Naive B cell (primary cell): ENCODE measurements at places on chromosomes 7 and 10. TPM values are rescaled to one million over a fixed set of nuclear protein-coding genes. Genes with fewer than 3 reads are reported as not detected.

Gene CLRN3
- not detected for polyA plus RNA-seq

Gene SPDYE11
- not detected for polyA plus RNA-seq

Gene GRK5
- 12.8 TPM for polyA plus RNA-seq

Gene CYP3A7
- not detected for polyA plus RNA-seq

Gene EBF3
- polyA plus RNA-seq = not detected

Gene MOGAT3
- not detected for polyA plus RNA-seq

Gene RALA
- 39.5 TPM for polyA plus RNA-seq

Gene DDC
- polyA plus RNA-seq = not detected

Gene NUTM2A
- polyA plus RNA-seq = not detected

Gene C10orf53
- not detected for polyA plus RNA-seq

Gene HDAC9
- polyA plus RNA-seq = 94.4 TPM

Gene ZNF775
- polyA plus RNA-seq = 3.3 TPM

Gene PRPF18
- 46.4 TPM for polyA plus RNA-seq

Gene PARP12
- 40.5 TPM for polyA plus RNA-seq

Gene ACBD5
- 10.6 TPM for polyA plus RNA-seq

Gene PRR15
- not detected for polyA plus RNA-seq

Gene OPALIN
- polyA plus RNA-seq = not detected

Gene CPED1
- 0.37 TPM for polyA plus RNA-seq

Gene CRHR2
- polyA plus RNA-seq = not detected

Gene LIPF
- polyA plus RNA-seq = not detected

Gene CFAP70
- not detected for polyA plus RNA-seq

Gene ITPRID1
- polyA plus RNA-seq = not detected
